ENCODE measurements at places on chromosomes 6 and 20. TPM values are rescaled to one million over a fixed set of nuclear protein-coding genes. Genes with fewer than 3 reads are reported as not detected.

DNA sequence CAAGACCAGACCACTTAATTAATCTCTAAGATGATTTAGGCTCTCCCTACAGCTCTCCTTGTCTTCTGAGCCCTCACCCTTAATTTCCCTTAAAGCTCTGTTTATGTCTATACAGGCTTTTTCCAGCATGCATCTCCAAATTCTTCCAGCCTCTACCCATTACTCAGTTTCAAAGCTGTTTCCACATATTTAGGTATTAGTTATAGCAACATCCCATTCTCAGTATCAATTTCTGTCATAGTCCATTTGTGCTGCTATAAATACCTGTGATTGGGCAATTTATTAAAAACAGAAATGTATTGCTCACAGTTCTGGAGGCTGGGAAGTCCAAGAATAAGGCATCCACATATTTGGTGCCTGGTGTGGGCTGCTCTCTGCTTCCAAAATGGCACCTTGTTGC lies 2.3 kb upstream of the SERPINB1 start:
- no peak overlapping the region for H3K27ac ChIP-seq
- H3K27me3 ChIP-seq = peaks cover 5% of the 10 kb centered on the region
- H3K36me3 ChIP-seq = no peaks in the 10 kb centered on the region
- H3K4me3 ChIP-seq = no peak overlapping the region

The SOBP gene
- 0.45 TPM for polyA plus RNA-seq

The RSPH4A gene
- 0.09 TPM for polyA plus RNA-seq

DNA sequence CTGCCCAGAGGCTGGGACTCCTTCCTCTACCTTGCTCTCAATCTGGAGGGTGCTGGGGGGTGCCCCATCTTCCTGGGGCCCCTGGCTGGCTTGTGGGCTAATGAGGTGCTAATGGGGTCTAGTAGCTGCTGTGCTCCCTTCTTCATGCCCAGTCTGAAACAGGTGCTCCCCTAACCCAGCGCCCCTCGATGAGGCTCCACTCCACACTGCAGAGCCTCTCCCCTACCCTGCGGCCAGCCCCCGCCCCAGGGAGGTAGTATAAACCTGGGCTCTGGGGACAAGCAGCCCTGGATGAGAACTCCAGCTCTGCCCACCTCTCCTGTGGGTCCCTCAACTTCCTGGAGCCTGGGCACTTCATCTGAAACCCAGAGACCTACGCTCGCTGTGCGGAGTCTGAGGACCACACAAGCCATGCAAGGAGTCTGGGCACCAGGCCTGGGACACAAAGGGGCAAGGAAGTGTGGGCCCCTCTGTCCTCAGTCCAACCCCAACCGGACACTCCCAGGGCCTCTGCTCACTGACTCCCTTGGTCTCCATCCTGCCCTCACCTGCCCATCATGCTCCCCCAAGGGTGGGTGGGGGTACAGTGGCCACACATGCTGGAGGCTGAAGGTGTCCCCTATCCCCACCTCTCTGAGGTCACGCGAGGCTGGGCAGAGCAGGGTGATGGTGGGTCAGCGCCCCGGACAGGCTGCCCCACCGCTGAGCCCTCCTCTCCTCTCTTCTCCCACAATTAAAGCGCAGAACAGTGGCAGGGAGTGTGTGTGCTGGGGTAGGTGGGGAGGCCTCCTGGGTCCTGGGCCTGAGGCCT lies 6.1 kb downstream of the RPL10A start:
- peaks cover 14% of the 10 kb centered on the region for H3K36me3 ChIP-seq
- no peak overlapping the region for H3K27ac ChIP-seq
- no peak for DNase-seq
- H3K4me1 ChIP-seq = no peaks in the 10 kb centered on the region

The EYA4 gene
- not detected for polyA plus RNA-seq

DNA sequence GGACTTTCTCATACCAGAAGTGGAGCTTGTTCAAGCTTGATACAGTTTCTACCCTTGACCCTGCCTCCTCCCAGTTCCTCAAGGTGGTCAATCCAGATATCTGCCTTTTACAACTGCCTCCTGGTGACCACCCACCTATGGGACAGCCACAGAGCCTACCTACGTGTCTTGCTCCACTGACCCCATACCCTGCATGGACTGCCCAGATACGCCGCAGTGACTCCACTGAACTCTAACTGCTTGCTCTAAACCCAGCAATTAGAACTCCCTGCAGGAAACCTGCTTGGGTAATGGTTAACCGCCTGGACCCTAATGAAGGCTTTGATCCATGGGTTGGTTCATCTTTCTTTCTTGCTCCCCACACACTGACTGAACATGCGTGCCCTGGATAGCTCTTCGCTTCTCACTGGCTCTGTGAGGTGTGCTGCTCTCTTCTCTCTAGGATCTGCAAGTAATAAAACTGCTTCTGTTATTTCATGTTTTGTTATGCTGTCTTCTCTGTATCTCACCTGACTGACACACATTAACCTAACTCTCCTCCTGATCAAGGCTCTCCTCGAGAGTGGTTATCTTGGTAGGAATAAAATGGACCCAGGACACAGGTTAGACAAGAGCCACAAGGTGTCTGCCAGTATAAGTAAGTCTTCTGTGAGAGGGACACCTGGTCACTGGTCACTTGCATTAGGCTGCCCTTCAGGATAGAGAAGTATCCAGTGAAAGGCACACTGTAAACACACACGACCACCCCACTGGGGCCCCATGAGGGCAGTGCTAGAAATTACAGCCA lies 79.2 kb downstream of the CHD6 start:
- no peaks in the 10 kb centered on the region for H3K27me3 ChIP-seq
- no peak overlapping the region for H3K27ac ChIP-seq
- H3K4me3 ChIP-seq = no peak overlapping the region
- H3K36me3 ChIP-seq = no peaks in the 10 kb centered on the region
- DNase-seq = no peak

- peaks cover 28% of the 10 kb centered on the region for H3K36me3 ChIP-seq
- no peak overlapping the region for H3K4me3 ChIP-seq
- DNase-seq = peak; percentile 20
- H3K27ac ChIP-seq = peak overlapping the region; percentile 11
- no peaks in the 10 kb centered on the region for H3K27me3 ChIP-seq
Measured at GRCh38 chr6:170344631-170345576, 38.3 kb downstream of the FAM120B start.

The QKI gene
- 6.4 TPM for polyA plus RNA-seq
